ENCODE measurements at places on chromosomes 2 and 18.

DNA sequence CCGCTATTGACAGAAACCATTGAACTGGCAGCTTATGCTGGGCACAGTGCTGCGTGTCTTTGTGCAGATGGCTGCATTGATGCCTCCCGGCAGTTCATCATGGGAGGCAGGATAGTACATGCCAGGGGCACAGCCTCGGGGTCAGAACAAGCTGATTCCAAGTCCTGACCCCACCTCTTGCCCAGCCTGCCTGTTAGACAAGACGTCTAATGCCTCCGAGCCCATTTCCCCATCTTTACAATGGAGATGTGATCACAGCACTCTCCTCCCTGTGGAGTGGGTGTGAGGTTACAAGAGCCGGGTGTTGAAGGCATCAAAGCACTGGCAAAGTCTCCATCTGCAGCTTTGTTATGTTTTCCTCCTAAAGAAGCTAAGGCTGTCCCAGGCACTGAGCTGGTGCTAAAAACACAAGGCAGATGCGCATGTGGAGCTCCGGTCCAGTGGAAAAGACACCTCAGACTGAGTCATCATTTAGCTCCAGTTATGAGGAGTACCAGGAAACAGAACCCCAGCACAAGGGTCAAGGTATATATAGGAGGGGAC, 125.7 kb upstream of the EPAS1 start:
- peak; percentile 86 for DNase-seq

GRCh38 chr2:175080479-175080878, 75.3 kb upstream of the CHN1 start:
- no peak for DNase-seq

DNA sequence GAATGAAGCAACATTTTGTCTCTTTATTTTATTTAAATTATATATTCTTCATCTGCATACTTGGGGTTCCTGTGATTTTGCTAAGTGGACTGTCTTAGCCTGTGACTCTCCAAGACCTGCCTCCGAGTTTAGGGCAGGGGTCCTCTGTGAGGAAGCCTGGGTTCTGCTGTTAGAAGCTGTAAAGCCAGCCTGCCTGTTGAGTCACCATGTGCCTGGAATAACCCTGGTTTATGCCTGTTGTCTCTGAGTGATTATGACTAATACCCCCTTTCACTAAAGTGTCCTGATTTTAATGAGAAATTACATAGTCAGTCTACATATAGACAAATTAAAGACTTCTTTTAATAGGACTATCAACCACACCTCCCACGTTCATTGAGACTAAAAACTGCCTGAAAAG, 369.1 kb downstream of the ZNF521 start:
- DNase-seq: no peak

- DNase-seq: no peak
Observed at GRCh38 chr2:236250909-236251579, 13.2 kb downstream of the ASB18 start.

DNA sequence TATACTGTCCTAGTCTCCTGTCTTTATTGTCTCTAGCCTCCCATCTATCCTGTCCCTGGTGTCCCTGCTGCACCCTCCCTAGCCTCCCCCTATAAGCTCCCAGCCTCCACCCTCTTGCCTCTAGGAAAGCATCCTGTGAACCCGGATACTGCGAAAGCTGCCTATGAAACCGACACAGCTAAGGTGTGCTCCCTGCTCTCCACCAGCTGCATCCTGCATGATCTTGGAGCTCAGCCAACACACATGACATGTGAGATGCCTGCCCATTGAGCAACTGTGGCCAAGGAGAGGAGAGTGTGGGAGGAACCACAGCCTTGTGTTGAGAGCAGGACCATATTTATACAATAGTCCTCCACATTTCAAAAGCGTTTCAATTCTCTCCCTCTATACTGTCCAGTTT, 187.1 kb downstream of the ZBTB7C start:
- no peak for DNase-seq

DNA sequence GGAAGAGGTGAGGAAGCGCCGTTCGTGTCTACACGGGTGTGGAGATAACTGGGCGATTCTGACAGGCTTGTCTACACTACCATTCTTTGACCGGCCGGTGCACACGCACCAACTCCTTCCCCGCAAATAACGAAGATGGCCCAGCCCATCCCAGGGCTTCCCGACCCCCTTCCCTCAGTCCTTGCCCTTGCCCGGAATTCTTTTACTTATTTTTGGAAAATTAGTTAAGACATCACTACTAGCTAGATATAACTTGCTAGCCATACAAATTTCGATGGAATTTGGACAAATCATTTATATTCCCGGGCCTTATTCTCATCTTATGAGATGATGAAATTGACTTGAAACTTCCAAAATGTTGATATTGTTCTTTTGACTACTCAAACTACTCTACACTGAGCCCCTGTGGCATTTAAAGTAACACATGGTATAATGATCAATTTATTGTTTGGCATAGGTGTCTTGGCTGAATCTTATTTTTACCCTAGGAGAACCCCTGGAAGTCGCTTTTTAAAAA, 1.3 kb downstream of the ERICH2 start:
- DNase-seq: no peak

- DNase-seq: no peak
Observed at GRCh38 chr2:140601342-140601741, 1529.5 kb downstream of the LRP1B start.

- DNase-seq: no peak
Observed at GRCh38 chr2:217834057-217834620, 168.7 kb downstream of the TNS1 start.

All from astrocyte of the spinal cord (primary cell).